ENCODE measurements at places on chromosomes 11 and 22. TPM values are rescaled to one million over a fixed set of nuclear protein-coding genes. Genes with fewer than 3 reads are reported as not detected.

GRCh38 chr22:38782402-38783094 is 11.4 kb downstream of the DNAL4 start:
- DNase-seq = no peak

DNA sequence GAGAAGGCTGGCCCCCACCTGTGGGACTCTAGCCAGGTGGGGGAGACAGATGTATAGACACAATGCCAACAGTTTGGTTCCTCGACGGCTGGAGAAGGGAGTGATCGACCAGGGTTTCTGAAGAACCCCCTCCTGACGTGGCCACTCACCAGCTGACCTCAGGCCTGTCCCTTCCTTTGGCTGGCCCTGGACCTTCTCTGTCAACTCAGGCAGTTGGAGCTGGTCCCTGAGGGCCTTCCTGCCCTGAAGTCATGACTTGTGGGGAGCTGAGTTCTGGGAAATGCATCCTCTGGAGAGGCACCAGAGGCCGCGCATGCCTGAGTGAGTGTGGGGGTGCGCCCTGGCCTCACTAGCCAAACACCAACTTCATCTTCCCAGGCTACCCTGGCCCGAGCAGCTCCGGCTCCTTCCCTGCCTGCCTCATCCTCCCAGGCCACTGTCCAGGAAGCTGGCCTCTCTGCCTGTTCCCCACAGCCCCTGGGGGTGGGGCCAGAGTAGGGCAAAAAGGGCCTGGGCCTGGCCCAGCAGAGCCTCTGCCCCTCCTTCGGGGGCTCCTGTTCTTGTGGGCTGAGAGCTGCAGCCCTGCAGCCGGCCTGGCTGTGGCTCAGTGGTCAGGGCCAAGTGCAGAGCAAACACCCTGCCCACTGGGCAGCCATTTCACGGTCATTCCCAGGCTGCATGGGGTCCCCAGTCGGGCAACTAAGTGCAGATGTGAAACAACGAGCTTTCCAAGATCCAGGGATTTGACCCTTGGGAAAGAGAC is 23.6 kb downstream of the TXN2 start:
- DNase-seq = no peak

JAML gene
- polyA plus RNA-seq = 2.9 TPM

SBF2 gene
- 50.5 TPM for polyA plus RNA-seq

NPAS4 gene
- polyA plus RNA-seq = 0.57 TPM

Measured in left renal pelvis (tissue), 4 donors.